ENCODE measurements at places on chromosomes 7 and 10. TPM values are rescaled to one million over a fixed set of nuclear protein-coding genes. Genes with fewer than 3 reads are reported as not detected.

The GRM3 gene
- polyA plus RNA-seq, result not detected

The ZNF365 gene
- 0.53 TPM for polyA plus RNA-seq

The SMKR1 gene
- 4.5 TPM for polyA plus RNA-seq

The TAS2R41 gene
- not detected for polyA plus RNA-seq

The ASZ1 gene
- polyA plus RNA-seq, result not detected

The TMEM130 gene
- 3.7 TPM for polyA plus RNA-seq

The VAX1 gene
- polyA plus RNA-seq, result not detected

Measured in pancreas (tissue), 10 donors.